ENCODE measurements at places on chromosomes 1 and 21.

DNA sequence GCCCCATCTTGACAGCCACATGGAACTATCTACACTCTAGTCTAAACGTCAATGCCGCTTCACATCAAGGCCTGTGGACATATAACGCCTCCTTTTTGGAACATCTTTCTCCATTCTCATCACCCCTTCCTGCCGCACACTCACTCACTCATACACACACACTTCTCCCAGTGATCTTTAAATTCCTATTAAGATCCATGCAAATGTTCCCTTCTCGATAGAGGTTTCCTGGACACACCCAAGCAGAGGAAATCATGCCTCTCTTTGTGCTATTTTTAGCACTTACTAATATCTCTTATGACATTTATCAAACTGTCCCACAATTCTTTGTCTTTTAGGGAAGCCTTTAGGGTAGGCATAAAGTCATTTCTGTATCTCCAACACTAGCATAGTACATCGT, 28.2 kb upstream of the SLAMF9 start:
- no peak for DNase-seq

GRCh38 chr1:163844459-163844858, 522.7 kb downstream of the NUF2 start:
- DNase-seq = no peak

DNA sequence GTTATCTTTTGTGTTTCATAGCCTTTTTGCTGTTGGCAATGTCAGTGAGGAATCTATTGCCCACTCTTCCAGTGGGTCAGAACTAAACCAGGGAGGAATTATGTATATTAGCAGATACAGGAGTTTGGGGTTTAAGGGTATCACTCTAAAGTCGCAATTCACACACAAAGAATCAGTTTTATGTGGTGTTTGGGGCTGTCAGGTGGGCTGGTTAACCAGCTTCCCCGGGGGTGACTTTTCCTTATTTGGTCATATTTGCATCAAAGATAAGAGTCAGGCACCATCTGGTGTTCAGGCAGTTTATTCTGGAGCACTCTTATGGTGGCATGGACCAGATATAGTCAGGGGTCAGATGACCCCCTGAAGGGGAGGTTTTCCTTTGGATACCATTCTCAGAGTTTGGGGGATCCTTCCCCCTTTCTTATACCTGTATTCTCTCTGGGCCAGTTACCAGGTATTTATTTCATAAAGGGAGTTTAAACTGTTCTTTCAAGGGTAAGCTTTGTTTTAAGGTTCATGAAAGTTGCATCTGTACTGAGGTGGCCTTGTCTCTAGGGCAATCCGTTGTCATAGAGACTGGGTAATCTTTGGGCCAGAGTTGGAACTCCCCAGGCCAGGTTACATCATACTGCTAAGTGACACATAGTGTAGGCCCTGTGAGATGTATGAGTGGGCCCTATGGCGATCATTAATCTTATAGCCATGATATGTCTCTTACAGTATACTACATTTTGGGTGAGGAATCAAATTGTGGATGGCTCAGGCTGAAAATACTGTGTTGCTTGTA, 148.2 kb downstream of the RWDD3 start:
- DNase-seq = no peak

DNA sequence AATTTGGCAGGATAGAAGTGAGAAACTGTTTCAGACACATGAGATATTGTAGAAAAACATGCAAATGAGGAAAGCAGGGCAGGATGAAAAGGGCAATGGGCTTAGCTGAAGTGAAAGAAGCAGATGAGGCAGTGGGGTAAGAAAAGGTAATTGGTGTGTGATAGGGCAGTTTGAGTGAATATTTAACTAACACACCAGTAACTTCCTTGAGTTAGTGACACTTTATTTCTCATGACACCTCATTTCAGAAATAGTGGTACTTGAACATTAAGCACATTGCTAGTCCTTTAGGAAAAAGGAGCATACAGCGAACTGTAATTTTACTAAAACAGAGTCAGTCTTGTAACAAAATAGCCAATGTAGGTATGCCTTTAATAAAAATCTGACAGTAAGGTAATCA, 415.0 kb downstream of the DPYD start:
- DNase-seq = no peak

DNA sequence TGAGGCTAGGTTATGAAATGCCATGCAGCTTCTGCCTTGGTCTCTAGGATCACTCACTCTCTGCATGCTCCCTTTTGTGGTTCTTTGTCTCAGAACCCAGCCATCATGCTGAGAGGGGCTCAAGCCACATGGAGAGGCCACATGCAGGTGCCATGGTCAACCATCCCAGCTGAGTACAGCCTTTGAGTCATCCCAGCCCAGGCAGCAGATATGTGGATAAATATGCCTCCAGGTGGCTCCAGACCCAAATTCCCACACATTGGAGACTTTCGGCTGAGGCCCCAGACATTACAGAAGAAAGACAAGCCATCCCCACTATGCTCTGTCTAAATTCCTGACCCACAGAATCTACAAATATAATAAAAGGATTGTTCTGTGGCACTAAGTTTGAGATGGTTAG, 102.0 kb downstream of the LHX9 start:
- no peak for DNase-seq

DNA sequence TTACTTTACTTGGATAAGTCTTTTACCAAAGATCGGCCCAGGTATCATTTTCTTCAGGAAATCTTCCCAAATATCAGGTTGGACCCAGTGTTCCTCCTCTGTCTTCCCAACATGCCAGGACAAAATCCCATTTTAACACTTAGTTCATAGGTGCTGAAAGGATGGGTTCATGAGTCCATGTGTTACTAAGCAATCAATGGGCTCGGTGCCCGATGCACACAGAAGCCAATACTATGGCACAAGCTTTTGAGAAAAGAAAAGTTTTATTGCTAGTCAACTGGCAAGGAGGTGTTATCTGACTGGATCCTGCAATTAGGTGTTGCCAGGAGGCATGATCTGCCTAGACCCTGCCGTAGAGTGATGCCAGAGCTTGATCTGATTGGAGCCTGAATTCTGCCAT, 133.3 kb upstream of the SLC44A3 start:
- no peak for DNase-seq

DNA sequence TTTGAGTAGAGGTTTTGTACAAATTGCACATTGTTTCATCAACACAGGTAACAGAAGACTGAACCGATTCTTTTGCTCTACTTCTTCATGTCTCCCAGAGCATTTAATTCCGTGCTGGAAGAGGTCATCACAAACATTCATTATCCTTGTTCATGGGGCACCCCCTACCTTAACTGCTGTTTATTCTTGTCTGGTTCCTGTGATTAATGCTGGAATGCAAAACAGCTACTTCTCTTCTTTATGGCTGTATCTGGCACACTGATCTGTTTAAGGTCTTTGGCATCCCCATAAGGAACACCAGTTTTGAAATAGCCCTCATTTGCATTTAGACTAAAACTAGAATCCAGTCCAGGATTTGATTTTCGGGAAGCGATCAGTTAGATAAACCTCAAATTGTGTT, 42.2 kb downstream of the NTNG1 start:
- DNase-seq = no peak

DNA sequence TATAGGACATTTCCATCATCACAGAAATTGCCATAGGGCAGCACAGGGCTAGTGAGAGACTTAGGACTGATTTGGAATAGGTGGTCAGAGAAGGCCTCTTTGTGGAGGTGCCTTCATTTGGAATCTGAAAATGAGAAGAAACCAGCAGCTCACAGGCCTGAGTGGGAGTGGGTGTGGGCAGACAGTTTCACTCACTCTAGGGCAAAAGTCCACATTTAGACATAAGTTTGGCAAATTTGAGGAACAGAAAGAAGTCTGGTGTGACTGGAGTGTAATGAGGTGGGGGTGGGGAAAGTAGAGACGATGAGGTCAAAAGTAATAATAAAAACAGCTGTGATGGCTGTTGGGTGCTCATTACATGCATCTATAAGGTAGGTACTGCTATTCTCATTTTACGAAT, 22.4 kb upstream of the BCAR3 start:
- DNase-seq = no peak

- DNase-seq = no peak
Measured at GRCh38 chr1:235270625-235271024, 57.4 kb downstream of the ARID4B start.

GRCh38 chr21:25412100-25412499, 195.2 kb downstream of the MRPL39 start:
- DNase-seq = no peak

DNA sequence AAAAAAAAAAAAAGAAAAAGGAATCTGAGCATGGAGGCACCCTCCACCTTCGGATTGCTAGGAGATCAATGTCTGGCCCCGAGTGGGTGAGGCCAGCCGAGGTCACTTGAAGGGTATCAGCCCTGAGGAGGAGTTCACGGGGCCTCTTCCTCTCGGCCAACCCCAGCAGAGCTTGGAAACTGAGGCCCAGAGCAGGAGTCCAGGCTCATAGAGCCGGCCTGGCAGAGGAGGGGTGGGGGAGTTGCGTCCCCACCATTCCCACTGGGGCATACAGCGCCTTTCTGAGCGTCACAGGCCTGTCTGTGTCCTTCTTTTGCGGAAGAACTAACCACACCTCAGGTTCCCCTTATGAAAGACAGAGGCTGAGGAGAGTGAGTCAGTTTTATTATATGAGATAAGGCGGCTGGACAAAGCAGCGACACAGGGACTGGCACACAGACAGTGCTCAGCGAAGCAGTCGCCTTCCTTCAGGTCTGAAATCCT, 17.1 kb upstream of the EPHA2 start:
- DNase-seq = no peak

DNA sequence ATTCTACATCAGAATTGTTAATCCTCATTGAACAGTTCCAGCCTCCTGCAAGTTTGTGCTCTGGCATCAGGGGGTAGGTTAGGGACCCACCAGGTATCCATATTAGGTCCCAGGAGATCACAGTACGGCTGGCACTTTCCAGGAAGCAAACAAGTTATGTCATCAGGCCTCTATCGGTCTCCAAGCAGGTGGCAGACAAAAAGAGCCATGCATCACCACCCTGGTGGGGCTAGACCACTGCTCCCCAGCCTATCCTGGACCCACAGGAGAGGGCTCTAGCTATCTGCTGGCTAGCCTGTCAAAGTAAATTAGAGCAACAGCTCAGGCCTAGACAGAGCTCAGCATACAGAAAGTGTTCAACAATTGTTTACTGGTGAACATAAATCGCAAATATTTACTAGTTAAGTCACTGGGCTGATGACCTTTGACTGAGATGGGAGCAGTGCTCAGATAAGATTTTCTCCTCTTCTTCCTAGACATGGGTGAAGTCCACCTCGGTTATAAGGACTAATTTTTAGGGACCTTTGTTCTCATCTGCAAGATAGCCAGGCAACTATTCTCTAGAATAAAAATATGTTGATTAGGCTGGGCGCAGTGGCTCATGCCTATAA, 6.4 kb downstream of the NUAK2 start:
- no peak for DNase-seq

DNA sequence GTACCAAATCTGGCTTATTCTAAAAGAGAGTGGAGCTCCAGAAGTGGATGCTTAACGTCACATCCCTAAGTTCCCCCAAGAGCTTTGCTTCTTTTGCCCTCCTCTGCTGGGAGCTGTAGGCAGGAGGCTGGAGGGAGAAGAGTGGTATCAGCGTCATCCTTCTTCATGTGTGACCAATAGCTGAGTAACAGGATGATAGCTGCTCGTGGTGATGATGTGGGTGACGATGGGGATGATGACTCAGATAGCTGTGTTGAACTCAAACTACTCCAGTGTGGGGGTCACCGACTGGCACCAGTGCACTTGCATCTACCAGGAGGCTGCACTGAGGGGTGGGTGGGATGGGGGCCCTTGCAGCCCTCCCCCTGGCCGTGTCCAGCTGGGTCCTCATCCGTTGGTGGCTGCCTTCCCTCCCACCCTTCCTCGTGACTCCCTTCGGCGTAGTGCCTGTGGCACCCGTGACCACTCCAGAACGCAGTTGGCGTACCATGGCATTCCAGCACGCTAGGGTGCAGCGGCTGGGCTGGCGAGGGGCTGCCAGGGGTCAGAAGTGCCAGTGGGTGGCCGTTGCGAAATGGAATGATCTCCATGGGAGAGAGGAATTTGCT, 1.1 kb downstream of the IGFN1 start:
- peak; percentile 59 for DNase-seq

GRCh38 chr1:175566247-175566646, 177.1 kb downstream of the TNR start:
- no peak for DNase-seq

DNA sequence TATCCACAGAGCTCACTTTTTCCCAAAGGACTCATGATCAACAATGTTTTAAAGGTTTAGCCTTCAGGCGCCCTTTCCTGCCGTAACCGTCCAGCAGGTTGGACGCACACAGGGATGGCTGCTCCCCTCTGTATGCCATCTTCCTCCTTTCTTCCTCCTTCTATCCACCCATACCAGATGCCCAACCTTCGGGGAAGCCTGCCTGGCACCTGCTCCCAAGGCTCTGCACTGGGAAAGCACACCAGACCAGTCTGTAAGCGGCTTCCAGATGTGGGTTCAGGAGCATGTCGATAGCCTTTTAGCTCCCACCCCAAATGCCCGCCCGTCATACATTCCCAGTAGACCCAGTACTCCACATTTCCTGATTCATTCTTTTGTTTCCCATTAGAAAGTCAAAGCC, 52.9 kb downstream of the STUM start:
- DNase-seq = no peak

- no peak for DNase-seq
Measured at GRCh38 chr1:14495381-14495780, 103.1 kb upstream of the KAZN start.

GRCh38 chr1:236021424-236022135, 43.3 kb downstream of the NID1 start:
- no peak for DNase-seq

DNA sequence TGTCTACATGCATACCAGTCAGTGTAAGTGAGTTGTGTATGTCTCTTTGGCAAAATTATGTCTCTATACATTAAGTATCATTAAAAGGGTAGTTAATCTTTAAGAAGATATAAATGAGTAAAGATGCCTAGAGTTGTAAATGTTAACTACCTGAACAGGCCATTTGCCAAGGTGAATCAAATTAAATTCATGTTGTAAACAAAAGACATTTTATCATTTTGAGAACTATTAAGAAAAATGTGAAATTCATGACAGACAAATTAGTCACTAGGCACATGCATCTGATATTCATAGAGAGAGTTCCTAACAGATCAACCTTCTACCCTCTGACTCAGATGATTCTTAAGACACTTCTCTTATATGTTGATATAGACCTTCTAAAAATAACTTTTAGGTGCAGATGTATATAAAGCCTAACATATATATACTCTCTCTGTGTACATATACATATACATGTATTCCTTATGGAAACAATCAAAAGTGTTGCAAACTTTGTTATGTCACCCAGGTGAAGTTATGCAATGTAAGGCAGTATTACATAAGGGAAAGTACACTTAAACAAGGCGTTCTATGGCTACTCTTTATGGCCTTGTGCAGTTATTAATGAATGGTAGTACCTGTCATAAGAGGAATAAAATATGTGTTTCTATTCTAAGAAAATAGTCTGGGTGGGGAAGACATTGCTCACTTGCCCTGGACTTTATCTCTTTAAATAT, at the start of gene TMPRSS15:
TMPRSS15 (minus strand) TSS at position 51 of the 716 bp plus-strand sequence. CDS start 163 bp downstream, outside the sequence.
- DNase-seq = no peak

All from stimulated activated effector memory CD8-positive, alpha-beta T cell treated with anti-CD3 and anti-CD28 coated beads, Interleukin-12 subunit alpha, Interleukin-12 subunit beta, amount 100 ng/mL, for 72 hours (primary cell).